ENCODE measurements at places on chromosomes 13 and 19.
A peak's percentile ranks its signal among the peaks of the same experiment; 100 is the strongest.

- DNase-seq: no peak
These were observed 1005.1 kb downstream of the PCDH9 start for GRCh38 chr13:66225072-66225471.

- DNase-seq: no peak
These were observed 482.7 kb downstream of the SLITRK6 start for GRCh38 chr13:85316506-85317025.

GRCh38 chr13:109647053-109647452 lies 139.3 kb downstream of the IRS2 start:
- peak; percentile 12 for DNase-seq

- no peak for DNase-seq
These were observed 201.9 kb upstream of the SOX1 start for GRCh38 chr13:111865046-111865445.

DNA sequence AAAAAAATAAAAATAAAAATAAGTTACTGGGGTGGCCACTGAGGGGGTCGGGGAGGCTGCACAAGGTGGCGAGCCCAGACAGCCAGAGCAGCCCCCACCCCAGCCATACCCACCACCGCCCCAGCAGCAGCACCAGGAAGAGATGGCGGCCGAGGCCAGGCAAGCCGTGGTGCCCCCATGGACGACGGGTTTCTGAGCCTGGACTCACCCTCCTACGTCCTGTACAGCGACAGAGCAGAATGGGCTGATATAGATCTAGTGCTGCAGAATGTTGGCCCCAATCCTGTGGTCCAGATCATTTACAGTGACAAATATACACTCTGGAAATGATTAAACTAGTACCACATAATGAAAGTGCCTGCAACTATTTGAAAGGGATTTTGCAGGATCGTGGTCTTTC lies 71.6 kb upstream of the ZDHHC20 start:
- no peak for DNase-seq

- no peak for DNase-seq
These were observed 2.1 kb upstream of the PTPRS start for GRCh38 chr19:5342573-5343201.

DNA sequence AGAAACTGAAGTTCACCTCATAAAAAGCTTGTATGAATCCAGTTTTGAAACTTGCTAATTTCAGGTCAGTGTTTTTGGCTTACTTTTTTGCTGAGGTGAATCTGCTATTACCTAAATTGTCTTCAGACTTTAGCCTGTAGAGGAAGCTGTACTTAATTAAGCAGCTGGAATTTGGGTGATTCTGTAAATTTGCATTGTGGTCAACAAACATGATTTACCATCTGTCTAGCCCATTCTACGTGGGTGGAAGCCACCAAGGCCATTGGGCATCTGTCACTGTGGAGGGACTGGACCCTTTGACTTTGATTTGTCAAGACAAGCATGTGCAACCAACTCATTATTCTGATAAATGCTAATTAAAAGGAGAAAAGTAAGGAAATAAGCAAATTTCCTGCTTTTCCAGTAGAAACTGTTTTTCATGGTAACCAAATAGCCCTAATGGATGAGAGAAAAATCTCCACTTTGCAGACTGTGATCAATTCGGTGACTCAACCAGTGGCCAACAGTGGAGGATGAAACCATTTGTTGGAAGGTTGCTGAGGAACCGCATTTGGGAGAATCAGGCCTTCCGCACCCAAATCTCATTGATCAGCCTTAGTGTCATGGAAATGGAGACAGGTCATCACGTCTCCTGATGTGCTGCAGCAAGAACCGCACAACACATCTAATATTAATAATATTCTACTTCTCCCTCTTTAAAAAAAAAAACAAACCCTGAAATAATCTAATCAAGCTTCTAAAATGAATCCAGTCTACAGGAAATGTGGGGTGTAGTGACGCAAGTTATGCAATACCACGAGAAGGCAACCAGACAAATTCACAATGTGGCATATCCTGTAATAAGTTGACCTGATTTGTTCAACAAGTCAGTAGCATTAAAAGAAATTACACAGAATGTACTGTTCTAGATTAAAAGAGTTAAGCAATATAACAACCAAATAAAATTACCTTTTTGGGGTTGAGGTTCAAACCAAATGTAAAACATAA lies 54.3 kb downstream of the GARRE1 start:
- DNase-seq: no peak

DNA sequence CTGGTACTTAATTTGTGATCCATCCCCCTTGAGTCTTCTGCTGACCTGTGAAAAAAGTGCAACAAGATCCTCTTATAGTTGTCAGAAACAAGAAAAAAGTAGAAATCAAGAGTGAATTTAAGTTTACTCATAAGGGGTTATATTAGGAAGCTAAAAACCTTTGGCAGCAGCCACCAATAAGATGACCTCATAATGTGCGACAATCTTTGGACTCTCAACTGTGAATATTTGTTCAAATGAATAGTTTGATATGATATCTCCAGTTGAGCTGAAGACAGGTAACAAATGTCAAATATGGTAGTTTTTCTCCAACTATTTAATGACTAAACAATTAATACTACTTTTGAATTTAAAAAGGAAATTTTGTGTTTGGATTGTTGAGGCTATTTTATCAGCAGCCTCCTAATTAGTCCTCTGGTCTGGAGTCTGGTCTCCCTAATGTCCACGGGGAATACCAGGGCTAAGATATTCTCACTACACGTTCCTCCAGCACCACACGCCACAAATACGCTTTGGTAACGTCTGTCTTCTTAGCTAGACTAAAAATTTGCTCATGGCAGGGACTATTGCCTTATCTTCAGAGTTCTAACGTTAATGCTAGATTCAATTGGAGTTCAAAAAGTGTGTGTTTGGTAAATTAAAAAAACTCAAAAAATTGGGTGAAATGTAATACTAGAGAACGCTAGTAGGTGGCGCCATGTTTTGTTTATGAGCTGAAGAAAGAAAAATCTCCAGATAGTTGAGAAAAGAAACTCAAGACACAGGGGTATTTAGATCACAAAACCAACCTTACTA lies 51.0 kb upstream of the PDX1 start:
- DNase-seq: no peak

DNA sequence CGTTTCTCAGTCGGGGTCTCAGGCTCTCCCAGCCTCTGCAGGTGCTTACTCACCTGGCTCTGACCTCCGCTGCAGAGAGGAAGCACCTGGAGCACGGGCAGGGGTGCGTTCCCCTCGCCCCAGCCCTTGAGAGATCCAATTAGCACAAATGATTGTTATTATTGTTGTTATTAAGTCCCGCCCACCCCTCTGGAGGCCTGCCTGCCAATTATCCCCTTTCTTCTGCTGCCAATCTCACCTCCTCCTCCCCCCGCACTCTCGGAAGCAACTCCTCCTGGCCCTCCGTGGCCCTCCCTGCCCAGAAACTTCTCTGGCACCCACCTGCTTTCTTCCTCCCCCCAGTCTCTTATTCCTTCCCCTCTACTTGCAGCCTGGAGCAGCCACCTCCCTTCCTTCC lies 8.8 kb downstream of the ZNF787 start:
- no peak for DNase-seq
